Stimulated activated CD8-positive, alpha-beta memory T cell treated with anti-CD3 and anti-CD28 coated beads, Interleukin-15, amount 100 ng/mL, for 4 hours (primary cell): ENCODE measurements at places on chromosomes 3 and 15.

GRCh38 chr3:23253214-23253613 lies 50.1 kb downstream of the UBE2E2 start:
- DNase-seq, result no peak

DNA sequence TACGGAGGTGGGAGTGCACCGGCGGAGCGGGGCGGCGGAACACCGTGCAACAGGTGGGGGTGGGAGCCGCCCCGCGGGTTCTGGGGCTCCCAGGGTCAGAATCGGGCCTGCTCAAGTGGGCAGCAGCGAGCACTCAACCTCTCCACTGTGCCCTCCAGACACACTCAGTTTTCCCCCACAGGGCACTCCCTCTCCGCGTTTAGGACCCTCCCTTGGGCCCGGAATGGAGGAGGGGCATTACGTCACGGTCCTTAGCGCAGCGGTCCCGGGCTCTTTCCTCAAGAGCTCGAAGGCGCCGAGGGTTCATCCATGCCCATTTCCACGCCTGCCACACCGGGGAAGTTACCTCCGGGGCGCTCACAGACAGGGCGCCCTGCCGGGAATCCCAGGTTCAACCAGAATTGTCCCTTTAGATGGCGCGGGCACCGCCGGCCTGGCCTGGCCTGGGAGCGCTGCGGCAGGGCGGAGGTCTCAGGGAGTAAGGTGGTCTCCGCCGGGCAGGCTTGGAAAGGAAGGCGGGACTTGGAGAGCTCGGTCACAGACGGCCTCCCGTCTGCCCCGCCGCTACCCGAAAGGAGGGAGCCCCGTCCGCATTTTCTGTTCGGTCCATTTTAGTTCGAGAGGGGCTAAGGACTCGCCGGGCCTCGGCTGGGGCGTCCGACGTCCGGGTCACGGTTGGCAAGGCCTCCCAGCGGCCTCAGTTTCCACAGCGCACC lies 5.1 kb downstream of the RNU6-1 start:
- no peak for DNase-seq

DNA sequence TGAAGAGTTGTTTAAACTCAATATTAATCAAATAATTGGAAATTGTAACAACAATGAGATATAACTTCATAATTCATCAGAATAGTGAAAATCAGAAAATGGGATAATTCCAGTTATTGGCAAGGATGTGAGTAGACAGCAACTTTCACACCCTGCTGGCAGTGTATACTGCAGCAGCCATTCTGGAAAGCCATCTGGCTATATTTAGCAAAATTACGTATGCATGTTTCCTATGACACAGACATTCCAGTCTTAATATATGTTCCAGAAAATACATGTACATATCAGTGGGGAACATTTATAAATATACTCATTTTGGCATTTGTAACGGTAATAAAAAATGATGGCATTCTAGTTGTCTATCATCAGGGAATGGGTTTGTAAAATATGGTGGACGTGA lies 564.1 kb downstream of the GBE1 start:
- no peak for DNase-seq

- no peak for DNase-seq
Measured at GRCh38 chr15:63255489-63255990, 21.9 kb upstream of the APH1B start.

- no peak for DNase-seq
Measured at GRCh38 chr3:11924518-11924917, 77.8 kb upstream of the TAMM41 start.
